ELR (cell line): ENCODE measurements at places on chromosomes 12 and 14.

- no peak for DNase-seq
These were observed 46.2 kb upstream of the OR4E1 start for GRCh38 chr14:21719841-21720240.

- no peak for DNase-seq
These were observed 55.1 kb downstream of the TTC6 start for GRCh38 chr14:37650356-37651037.

DNA sequence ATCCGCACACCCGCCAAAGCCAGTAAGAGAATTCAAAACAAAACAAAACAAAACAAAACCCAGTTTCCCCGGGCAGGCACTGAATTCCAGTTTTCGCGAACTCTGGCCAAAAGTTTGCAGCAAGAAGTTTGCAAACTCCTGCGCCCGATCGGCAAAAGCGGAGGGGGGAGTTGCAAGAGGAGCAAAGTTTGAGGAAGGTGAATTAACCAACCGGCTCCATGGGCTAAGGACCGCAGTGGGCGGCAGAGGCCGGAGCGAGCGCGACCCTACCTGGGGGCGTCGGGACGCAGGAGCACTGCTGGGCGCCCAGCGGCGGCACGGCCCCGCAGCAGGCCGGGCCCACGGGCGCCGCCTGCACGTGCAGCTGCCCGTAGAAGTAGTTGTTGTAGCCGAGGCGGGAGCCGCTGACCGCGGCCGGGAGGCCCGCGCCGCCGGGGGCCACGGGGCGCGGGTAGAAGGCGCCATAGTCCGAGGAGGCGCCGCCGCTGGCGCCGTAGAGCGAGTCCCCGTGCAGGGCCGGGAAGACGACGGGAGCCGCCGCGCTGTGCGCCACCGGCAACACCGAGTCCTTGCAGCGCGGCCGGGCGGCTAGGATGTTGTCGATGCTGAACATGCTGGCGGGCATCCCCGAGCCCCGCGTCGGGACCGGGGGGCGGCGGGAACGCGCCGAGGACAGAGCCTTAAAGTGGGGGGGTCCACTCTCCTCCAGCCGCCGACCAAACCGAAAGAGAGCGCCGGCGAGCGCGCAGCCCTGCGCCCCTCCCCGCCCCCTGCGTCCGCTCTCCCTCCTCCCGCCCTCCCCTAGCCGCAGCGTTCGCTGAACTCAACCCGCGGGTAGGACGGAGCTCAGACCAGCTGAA, at the start of gene GSC:
GSC (minus strand) TSS at position 723 of the 860 bp plus-strand sequence; CDS start at position 625, 98 bp downstream.
- peak; percentile 27 for DNase-seq

- no peak for DNase-seq
These were observed at the start of gene KLRF2 for GRCh38 chr12:9881246-9881645. KLRF2 (plus strand) TSS chr12:9881489; CDS start chr12:9881596, 107 bp downstream.

- no peak for DNase-seq
These were observed 39.0 kb downstream of the KANSL2 start for GRCh38 chr12:48643011-48643410.

GRCh38 chr12:2057041-2057794, 4.4 kb downstream of the CACNA1C start:
- peak; percentile 61 for DNase-seq

GRCh38 chr14:19729763-19730162, 13.6 kb upstream of the OR4Q3 start:
- no peak for DNase-seq

DNA sequence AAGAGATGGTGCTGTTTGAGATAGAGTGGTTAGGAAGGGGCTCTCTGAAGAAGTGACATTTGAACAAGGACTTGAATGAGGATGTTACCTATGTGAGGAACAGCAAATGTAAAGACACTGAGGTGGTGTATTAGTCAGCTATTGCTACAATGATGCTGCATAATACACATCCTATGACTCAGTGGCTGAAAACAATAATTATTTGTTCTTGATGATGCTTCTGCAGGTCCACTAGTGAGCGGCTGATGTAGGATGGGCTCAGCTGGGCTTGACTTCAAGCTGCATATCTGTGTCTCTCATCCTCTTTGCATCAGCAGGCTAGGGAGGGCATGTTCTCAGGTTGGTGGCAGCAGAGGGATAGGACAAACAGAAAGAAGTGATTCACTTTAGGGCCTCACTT, 21.4 kb upstream of the CLMN start:
- DNase-seq: peak; percentile 43

- DNase-seq: no peak
These were observed 97.1 kb downstream of the ARF6 start for GRCh38 chr14:49989966-49990365.

DNA sequence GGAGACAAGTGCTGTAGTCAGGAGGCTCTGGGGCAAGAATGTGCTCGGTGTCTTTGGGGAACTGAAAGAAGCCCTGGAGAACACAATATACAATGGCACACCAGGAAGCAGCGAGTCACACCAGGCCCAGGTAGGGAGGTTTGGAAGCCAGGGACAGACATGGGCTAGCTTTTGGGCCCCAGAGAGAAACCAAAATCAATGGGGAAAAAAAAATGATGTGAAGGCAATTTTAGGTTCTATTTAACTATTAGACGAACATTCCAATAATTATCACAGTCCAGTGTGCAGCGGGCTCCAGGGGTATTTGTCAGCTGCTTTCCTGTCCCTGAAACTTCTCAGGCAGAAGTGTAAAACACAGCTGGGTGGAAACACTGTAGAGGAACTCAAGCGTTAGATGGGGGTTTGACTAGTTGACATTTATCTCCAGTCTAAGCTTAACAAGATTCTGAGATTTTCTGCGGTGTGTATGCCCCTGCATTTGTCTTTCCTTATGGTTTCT, 21.8 kb upstream of the EGLN3 start:
- no peak for DNase-seq
